ENCODE measurements at places on chromosomes 3 and 15.
A peak's percentile ranks its signal among the peaks of the same experiment; 100 is the strongest.

DNA sequence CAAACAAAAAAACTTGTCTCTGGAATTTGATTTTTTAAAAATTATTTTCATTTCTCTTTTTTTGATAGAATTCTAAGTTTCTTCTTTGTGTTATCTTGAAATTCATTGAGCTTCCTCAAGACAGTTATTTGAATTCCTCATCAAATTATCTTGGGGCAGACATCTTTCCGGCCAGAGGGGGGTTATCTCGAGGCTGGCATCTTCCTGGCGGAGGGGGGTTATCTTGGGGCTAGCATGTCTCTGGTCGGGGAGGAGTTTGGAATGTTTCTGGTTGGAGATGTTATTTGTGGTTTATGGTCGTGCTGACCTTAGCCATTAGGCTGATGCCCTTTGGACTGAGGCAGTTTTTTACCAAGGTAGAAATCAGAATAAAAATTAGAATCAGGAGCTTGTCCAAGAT is 15.9 kb upstream of the TUBGCP5 start:
- no peak for DNase-seq

- no peak for DNase-seq
Observed at GRCh38 chr3:132445817-132446216, 28.5 kb downstream of the DNAJC13 start.

DNA sequence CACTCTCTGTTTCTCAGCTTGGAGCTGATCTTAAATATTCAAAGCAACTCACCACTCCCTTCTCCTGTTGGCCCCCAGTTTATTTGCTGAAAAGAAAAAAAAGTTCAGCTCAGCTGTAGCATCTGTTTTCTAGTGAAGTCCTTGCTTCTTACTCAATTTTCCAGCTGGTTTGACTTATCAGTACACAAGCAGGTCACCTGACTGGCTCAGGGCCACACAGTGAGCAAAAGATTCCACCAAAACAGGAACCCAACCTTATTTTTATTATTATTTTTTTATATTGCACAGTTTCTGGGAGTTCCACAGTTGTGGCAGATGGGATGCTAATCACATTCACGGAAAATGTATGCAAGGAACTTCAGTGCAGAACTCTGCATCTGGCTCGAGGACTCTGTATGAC is 390.7 kb upstream of the RGMA start:
- no peak for DNase-seq

DNA sequence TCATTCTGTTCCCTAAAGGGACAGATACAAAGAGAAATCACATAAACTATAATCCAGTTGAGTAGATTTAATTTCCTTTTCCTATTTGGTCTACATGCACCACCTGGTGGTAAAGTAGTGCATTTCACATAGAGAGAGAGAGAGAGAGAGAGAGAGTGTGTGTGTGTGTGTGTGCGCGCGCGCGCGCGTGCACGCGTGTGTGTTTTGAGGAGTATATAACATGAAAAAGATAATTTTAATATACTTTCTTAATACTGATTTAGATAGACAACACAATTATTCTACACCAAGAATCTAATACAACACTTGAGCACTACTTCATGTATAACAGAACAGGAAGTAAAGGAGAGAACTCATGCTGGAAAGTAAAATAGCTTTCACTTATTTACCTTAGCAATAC is 1.1 kb upstream of the FGF7 start:
- DNase-seq = no peak

- no peak for DNase-seq
Observed at GRCh38 chr3:184756151-184757021, 44.5 kb upstream of the MAGEF1 start.

DNA sequence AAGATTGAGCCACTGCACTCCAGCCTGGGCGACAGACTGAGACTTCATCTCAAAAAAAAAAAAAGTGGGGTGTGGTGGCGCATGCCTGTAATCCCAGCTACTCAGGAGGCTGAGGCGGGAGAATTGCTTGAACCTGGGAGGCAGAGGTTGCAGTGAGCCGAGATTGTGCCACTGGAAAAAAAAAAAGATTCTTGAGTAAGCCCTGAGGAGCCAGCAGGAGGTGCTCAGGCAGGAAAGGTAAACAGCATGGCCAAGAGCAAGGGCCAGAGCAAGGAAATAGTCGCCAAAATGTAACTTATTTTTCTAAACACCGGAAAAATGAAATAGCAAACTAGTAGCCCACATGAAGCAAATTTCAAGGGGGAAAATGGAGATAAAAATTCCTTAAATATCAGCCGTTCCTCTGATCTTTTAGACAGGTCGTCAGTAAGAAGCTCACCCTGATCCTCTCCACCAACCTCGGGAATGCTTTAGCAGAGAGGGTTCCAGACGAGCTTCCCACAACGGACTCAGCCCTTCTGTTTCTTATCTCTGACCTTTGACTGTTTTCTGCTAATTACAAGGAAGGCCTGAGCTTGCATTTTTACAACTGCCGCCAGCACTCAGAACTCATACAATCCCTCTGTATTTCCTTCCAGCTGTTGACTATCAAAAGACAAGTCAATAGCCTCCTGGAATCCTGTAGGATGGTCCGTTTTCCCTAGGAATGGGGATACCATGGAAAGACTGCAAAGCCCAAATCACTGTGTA is 45.0 kb upstream of the AKAP13 start:
- DNase-seq = no peak

- DNase-seq = no peak
Observed at GRCh38 chr3:107260207-107260606, 117.0 kb upstream of the CCDC54 start.

DNA sequence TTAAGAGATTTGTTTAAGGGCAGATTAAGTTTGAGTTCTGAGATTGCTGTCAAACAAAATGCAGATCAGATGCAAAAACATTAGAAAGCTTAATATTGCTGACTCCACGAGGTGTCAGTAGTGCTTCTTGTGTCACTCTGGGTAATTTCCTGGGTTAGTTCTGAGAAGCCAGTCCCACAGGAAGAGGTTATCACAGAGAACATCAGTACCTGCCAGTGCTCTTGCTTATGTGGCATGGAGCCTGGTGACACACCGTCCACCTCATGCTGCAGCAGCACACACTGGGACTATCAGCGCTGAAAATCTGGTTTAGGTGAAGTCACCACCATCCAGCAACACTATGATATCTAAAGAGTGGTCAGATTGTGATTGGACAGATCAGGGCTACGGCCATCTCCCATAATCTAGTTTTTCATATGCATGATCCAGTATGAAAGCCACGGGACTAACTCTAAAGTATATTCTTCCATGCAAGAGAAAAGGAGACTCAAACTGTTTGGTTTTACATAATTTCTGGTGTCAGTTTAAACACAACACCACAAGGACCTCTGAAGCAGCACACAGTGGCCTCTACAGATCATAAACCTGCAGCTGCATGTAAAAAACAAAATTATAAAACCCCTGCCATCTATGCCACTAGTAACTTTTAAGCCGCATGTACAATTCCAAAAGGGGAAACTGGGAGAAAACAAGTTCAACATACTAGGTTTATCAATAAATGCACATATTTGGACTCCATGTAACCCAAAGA is 36.1 kb upstream of the MYO5C start:
- DNase-seq = peak; percentile 22

- no peak for DNase-seq
Observed at GRCh38 chr3:69370156-69370883, 15.6 kb downstream of the FRMD4B start.

DNA sequence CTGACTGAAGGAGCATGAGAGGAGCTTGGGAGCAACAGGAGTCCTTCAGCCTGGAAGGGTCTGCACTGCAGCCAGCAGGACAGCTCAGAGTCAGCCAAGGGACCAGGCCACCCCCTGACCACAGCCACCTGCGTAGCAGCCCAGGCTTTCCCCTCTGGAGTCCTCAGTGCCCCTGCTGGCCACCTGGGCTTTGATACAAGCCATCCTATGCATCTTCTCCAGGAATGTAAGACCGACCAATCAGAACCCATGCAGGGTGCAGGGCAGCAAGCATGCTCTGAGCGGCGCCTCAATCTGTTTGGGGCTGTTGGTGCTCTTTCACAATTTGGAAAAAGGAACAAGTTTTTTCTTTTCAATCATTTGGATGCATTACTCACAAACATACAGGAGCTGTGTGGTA is 52.0 kb downstream of the DZIP1L start:
- no peak for DNase-seq

DNA sequence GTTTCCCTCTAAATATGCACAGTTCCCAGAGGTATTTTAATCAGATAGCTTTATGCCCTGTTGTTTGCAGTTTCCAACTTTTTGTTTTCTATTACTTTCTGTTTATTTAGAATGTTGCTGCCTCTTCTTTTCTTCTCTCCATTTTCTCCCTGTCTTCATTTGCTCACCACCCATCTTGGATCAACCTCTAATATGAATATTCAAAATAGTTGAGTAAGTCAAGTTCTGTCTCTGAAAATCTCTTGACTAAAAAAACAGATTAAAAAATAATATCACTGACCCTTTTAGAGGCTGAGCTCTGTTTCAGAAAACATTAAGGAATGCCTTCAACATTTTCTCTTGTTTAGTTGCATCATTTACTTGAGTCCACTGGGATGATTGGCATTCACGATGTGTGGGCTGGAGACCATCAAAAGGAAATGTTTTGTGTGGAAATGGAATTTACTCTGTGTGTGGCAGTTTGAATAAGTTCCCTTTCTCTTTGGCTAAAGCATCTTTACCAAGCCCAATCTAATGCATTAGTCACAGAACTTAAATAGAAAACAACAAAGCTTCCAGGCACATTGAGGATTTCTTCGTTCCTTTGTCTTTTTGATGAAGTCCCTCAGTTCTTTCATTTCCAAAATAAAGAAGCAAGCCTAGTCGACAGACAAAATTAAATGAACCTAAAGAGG is 633.9 kb upstream of the TGFBR2 start:
- DNase-seq = no peak

DNA sequence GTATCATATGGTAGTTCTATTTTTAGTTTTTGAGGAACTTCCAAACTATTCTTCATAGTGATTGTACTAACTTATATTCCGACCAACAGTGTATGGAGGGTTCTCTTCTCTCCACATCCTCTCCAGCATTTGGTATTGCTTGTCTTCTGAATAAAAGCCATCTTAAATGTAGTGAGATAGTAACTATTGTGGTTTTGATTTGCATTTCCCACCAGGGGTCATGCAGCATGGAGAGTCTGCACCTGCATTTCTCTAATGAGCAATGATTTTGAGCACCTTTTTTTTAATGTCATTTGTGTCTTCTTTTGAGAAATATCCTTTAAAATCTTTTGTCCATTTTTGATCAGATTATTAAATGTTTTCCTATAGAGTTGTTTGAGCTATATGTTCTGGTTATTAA is 718.5 kb downstream of the ZBBX start:
- DNase-seq = no peak

- no peak for DNase-seq
Observed at GRCh38 chr15:37824717-37825382, 109.6 kb upstream of the TMCO5A start.

GRCh38 chr15:101489237-101489598 is 289 bp downstream of the PCSK6 start:
- DNase-seq = no peak

All from stimulated activated CD4-positive, alpha-beta T cell treated with anti-CD3 and anti-CD28 coated beads, TNF-alpha, amount 100 ng/mL, for 24 hours (primary cell).